Upper lobe of left lung (tissue), 6 donors: ENCODE measurements at places on chromosomes 4 and X. TPM values are rescaled to one million over a fixed set of nuclear protein-coding genes. Genes with fewer than 3 reads are reported as not detected.

Gene TLR1
- total RNA-seq, result 41.9 TPM

DNA sequence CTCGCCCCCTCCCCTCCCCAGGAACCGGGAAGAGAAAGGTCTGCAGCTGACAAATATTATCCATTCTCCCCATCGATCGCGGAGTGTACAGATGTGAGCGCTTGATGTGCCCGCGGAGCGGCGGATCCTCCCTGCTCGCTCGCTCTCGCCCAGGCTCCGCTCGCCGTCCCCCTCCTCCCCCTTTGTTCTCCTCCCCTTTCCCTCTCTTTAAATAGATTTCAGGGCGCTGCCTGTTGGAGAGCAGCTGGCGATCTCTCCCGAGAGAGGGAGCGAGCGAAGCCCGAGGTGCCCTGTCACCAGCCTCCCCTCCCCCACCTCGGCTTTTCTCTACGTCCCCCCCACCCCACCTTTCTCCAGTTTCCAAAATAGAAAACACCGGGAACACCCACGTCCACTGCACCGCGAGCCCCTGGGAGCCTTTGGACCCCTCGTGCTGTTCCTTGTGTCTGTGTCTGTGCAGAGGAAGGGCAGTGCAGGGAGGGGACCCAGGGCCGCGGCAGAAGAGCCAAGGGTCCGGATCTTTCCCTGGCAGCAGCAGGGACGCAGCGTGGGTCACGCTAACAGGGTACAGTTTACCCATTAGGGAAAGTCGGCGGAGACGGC lies 56.6 kb upstream of the BCOR start:
- peak overlapping the region; percentile 30 for H3K4me3 ChIP-seq
- peaks cover 44% of the 10 kb centered on the region for H3K27me3 ChIP-seq
- peaks cover 37% of the 10 kb centered on the region for H3K4me1 ChIP-seq
- H3K36me3 ChIP-seq, result no peaks in the 10 kb centered on the region
- no peak for DNase-seq

Gene CTAG1B
- not detected for total RNA-seq

- H3K27ac ChIP-seq, result no peak overlapping the region
- no peak for DNase-seq
- H3K27me3 ChIP-seq, result no peaks in the 10 kb centered on the region
- H3K4me1 ChIP-seq, result no peaks in the 10 kb centered on the region
- no peak overlapping the region for H3K4me3 ChIP-seq
Measured at GRCh38 chrX:24748196-24748595, 54.5 kb downstream of the POLA1 start.

- H3K36me3 ChIP-seq, result no peaks in the 10 kb centered on the region
- no peaks in the 10 kb centered on the region for H3K4me1 ChIP-seq
- no peak for DNase-seq
- no peak overlapping the region for H3K27ac ChIP-seq
Measured at GRCh38 chr4:77367638-77368037, 210.6 kb downstream of the CCNG2 start.
